ENCODE measurements at places on chromosomes 4 and X. TPM values are rescaled to one million over a fixed set of nuclear protein-coding genes. Genes with fewer than 3 reads are reported as not detected.

Gene MAGEC2
- not detected for polyA plus RNA-seq

- no peak for DNase-seq
- H3K27me3 ChIP-seq, result no peaks in the 10 kb centered on the region
- no peaks in the 10 kb centered on the region for H3K4me1 ChIP-seq
- no peak overlapping the region for H3K4me3 ChIP-seq
- H3K27ac ChIP-seq, result no peak overlapping the region
Measured at GRCh38 chr4:113975578-113975977, 3.9 kb downstream of the ARSJ start.

Gene SULT1E1
- polyA plus RNA-seq, result 134 TPM

GRCh38 chrX:119194621-119195020, 41.5 kb upstream of the PGRMC1 start:
- no peak for DNase-seq
- H3K4me1 ChIP-seq, result no peaks in the 10 kb centered on the region
- no peak overlapping the region for H3K27ac ChIP-seq
- H3K36me3 ChIP-seq, result no peaks in the 10 kb centered on the region
- H3K4me3 ChIP-seq, result no peak overlapping the region

DNA sequence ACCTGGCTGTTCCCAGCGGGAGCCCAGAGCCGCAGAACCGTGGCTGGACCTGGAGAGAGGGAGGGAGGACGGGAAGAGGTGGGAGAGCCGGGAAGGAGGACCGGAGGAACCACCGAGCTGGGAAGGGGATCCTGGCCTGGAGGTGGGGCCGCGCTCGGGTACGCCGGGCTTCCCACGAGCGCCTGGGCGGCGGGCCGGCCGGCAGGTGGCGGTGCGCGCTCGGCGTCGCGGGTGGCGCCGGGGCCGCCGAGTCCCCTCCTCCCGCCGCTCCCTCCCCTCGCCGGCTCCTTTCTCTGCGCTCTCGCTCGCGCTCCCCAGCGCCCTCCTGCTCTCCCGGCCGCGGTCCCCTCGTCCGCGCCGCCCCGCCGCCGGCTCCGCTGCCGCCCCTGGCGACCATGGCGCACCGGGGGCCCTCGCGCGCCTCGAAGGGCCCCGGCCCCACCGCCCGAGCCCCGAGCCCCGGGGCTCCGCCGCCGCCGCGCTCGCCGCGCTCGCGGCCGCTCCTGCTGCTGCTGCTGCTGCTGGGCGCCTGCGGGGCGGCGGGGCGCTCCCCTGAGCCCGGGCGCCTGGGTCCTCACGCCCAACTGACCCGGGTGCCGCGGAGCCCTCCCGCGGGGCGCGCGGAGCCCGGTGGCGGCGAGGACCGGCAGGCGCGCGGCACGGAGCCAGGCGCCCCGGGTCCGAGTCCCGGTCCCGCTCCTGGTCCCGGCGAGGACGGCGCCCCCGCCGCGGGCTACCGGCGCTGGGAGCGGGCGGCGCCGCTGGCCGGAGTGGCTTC, at the start of gene SORCS2:
SORCS2 (plus strand) TSS at position 287 of the 778 bp plus-strand sequence.
- H3K27me3 ChIP-seq, result peaks cover 85% of the 10 kb centered on the region
- H3K27ac ChIP-seq, result no peak within 1 kb of the TSS
- H3K4me3 ChIP-seq, result peak within 1 kb of the TSS; percentile 41
- H3K36me3 ChIP-seq, result no peaks in the 10 kb centered on the region
- DNase-seq, result peak; percentile 72

GRCh38 chrX:124216396-124217115, 115.9 kb upstream of the TEX13D start:
- H3K36me3 ChIP-seq, result no peaks in the 10 kb centered on the region
- no peak for DNase-seq
- H3K27me3 ChIP-seq, result no peaks in the 10 kb centered on the region
- H3K4me3 ChIP-seq, result no peak overlapping the region

Measured in large intestine (tissue), 12 donors.